ENCODE measurements at places on chromosomes 3 and 15. TPM values are rescaled to one million over a fixed set of nuclear protein-coding genes. Genes with fewer than 3 reads are reported as not detected.

GRCh38 chr3:52777127-52777958 is at the start of gene ITIH1:
Gene ITIH1, plus strand, starts transcription at chr3:52777599. Its CDS starts 17 bp downstream, at chr3:52777616.
- H3K27me3 ChIP-seq: no peaks in the 10 kb centered on the region
- DNase-seq: peak; percentile 56
- no peaks in the 10 kb centered on the region for H3K36me3 ChIP-seq
- no peak within 1 kb of the TSS for H3K4me3 ChIP-seq

- H3K27me3 ChIP-seq: no peaks in the 10 kb centered on the region
- peak; percentile 96 for DNase-seq
- H3K4me3 ChIP-seq: no peak overlapping the region
- H3K4me1 ChIP-seq: peaks cover 9% of the 10 kb centered on the region
- H3K36me3 ChIP-seq: no peaks in the 10 kb centered on the region
Measured at GRCh38 chr15:67120839-67121643, 55.6 kb downstream of the SMAD3 start.

DNA sequence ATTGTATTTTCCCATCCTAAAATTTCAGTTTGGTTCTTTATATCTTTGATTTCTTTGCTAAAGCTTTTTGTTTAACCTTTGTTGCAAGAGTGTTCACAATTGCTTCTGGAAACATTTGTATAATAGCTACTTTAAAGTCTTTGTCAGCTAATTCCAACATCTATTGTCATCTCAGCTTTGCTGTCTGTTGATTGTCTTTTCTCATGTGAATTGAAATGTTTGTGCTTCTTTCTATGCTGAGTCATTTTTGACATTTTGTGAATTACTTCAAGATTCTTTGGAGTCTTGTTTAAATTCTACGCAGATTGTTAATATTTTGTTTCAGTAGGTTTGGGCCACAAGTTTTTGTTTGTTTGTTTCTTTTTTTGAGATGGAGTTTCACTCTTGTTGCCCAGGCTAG is 73.2 kb downstream of the SUCNR1 start:
- no peak overlapping the region for H3K4me3 ChIP-seq
- H3K27ac ChIP-seq: no peak overlapping the region
- no peaks in the 10 kb centered on the region for H3K27me3 ChIP-seq
- DNase-seq: no peak

GRCh38 chr3:162489853-162490252 is 993.2 kb downstream of the OTOL1 start:
- no peaks in the 10 kb centered on the region for H3K4me1 ChIP-seq
- H3K27me3 ChIP-seq: no peaks in the 10 kb centered on the region
- no peak overlapping the region for H3K4me3 ChIP-seq
- DNase-seq: no peak

DNA sequence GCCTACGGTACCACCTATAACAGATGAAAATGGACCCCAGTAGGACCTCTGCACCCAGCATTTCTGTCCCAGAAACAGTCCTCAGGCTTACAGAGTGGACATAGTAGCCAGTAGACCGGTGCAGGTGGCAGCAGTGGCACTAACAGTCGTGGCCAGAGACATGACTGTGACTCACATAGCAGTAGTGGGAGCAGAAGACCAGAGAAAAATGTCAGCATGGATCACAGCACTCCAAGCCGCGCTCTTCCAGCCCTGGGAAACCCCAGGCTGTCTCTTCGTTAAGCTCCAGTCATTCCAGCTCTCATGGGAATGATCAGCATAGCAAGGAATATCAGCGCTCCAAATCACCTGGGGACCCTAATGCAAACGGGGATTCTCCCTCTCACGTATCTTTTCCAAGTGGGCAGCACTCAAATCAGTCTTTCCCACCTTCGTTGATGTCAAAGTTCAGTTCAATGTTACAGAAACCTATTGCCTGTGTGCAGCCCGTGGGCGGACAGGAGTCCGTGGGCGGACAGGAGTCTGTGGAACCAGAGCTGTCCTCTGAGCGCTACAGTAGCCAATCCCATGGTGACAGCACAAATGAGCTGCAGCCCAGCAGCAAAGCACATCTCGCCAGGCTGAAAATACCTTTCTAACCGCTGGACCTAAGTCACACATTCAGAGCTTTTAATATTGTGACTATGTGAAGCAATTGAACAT is 10.5 kb downstream of the BFSP2 start:
- no peak overlapping the region for H3K27ac ChIP-seq
- no peaks in the 10 kb centered on the region for H3K27me3 ChIP-seq
- H3K36me3 ChIP-seq: no peaks in the 10 kb centered on the region

DNA sequence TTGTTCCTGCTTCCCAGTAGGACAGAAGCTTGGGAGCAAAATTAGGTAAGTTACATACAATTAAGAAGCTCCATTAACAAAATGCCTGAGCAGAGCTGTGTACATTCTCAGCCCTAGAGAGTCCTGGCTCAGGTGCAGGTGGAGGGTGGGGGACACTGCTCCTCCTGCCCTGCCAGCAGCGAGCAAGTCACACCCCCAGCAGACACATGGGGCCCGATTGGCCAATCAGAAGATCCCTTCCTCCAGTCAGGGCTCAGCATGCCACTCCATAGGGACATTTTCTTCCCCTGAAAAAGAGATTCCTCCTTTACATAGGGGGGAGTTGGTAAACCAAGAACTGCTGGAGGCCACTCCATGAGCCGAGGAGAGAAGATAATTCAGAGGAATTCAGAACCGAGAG is 62.1 kb downstream of the PLXNA1 start:
- DNase-seq: peak; percentile 68
- H3K27me3 ChIP-seq: no peaks in the 10 kb centered on the region
- peaks cover 4% of the 10 kb centered on the region for H3K4me1 ChIP-seq
- peak overlapping the region; percentile 78 for H3K27ac ChIP-seq
- H3K4me3 ChIP-seq: no peak overlapping the region

DNA sequence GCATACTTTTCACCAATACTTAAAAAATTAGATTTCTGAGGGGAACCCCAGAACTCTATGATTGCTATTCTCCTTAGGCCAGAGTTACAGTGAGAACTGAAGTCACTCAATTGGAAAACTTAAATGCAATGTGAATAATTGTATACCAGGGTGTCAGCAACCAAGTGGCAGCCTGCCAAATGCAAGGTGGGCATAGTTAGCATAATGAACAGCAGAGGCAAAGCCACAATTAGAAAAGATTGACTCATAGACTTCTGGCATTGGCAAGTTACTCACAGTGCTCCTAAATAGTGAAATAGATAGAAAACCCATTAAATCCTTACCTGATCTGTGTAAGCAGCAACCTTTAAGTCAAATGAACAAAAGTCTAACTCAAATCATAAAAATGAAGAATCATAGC is 94.9 kb downstream of the BCHE start:
- no peaks in the 10 kb centered on the region for H3K27me3 ChIP-seq
- H3K4me1 ChIP-seq: no peaks in the 10 kb centered on the region
- H3K36me3 ChIP-seq: no peaks in the 10 kb centered on the region

DNA sequence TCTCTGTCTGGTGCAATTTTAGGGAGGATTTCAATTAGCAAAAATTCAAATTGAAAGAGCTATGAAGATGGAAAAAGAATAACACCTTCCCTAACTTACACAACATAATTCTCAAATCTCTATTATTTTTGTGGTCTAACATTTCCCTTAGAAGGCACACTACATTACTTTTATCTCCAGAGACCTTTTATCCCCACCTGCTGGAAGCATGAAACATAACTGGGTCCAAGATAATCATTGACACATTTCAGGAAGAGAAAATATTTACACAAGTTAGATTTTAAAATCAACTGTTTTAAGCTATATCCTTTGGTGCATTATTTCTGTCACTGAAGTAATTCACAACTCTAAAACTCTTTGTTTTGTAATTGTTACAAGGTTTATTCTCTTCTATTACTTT is 779.5 kb downstream of the ROBO1 start:
- no peaks in the 10 kb centered on the region for H3K27me3 ChIP-seq
- H3K36me3 ChIP-seq: no peaks in the 10 kb centered on the region
- no peak overlapping the region for H3K4me3 ChIP-seq
- H3K4me1 ChIP-seq: no peaks in the 10 kb centered on the region
- DNase-seq: no peak

- H3K36me3 ChIP-seq: no peaks in the 10 kb centered on the region
- H3K27ac ChIP-seq: no peak overlapping the region
- no peaks in the 10 kb centered on the region for H3K27me3 ChIP-seq
- H3K4me3 ChIP-seq: no peak overlapping the region
- H3K4me1 ChIP-seq: no peaks in the 10 kb centered on the region
Measured at GRCh38 chr3:113536627-113537101, 4.3 kb downstream of the SIDT1 start.

- H3K27ac ChIP-seq: no peak overlapping the region
- H3K27me3 ChIP-seq: no peaks in the 10 kb centered on the region
- no peak overlapping the region for H3K4me3 ChIP-seq
- no peak for DNase-seq
Measured at GRCh38 chr3:147793841-147794240, 384.7 kb downstream of the ZIC1 start.

DNA sequence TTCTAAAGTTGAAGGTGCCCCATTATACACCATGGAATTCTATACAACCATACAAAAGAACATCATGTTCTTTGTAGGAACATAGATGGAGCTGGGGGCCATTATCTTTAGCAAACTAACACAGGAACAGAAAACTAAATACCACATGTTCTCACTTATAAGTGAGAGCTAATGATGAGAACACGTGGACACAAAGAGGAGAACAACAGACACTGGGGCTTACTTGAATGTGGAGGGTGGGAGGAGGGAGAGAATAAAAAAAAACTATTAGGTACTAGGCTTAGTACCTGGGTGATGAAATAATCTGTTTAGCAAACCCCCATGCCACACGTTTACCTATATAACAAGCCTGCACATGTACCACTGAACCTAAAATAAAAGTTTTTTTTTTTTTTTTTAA is 342.7 kb downstream of the PLCL2 start:
- no peak overlapping the region for H3K27ac ChIP-seq
- no peaks in the 10 kb centered on the region for H3K4me1 ChIP-seq
- DNase-seq: no peak
- no peaks in the 10 kb centered on the region for H3K36me3 ChIP-seq

GRCh38 chr3:61177450-61177849 is 73.8 kb downstream of the FHIT start:
- no peaks in the 10 kb centered on the region for H3K4me1 ChIP-seq
- H3K27me3 ChIP-seq: no peaks in the 10 kb centered on the region
- no peak for DNase-seq
- H3K4me3 ChIP-seq: no peak overlapping the region

- H3K36me3 ChIP-seq: no peaks in the 10 kb centered on the region
- H3K4me1 ChIP-seq: no peaks in the 10 kb centered on the region
- no peaks in the 10 kb centered on the region for H3K27me3 ChIP-seq
- no peak for DNase-seq
- H3K4me3 ChIP-seq: no peak overlapping the region
Measured at GRCh38 chr3:157618075-157618760, 115.0 kb upstream of the VEPH1 start.

DNA sequence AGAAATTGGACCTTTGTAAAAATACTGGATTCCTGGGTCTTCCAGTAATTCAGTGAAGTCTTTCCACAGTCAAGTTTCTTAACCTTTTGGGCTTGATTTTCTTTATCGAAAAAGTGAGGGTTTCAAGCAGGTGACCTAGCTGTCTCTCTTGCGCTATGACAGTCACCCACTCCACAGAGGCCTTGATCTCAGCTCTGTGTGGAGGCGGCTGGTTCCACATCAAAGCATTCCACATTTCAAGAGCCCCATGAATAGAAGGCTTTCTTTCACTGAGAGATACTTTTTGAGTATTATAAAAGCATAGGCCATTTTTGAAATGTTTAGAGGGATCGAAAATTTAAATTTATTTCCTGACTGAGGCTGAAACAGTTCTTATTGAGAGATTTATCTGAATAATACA is 43.9 kb downstream of the GABRA5 start:
- H3K36me3 ChIP-seq: no peaks in the 10 kb centered on the region
- H3K27me3 ChIP-seq: no peaks in the 10 kb centered on the region
- no peaks in the 10 kb centered on the region for H3K4me1 ChIP-seq
- no peak overlapping the region for H3K4me3 ChIP-seq
- no peak for DNase-seq

- H3K4me1 ChIP-seq: no peaks in the 10 kb centered on the region
- no peak for DNase-seq
- no peaks in the 10 kb centered on the region for H3K36me3 ChIP-seq
- H3K4me3 ChIP-seq: no peak overlapping the region
- no peaks in the 10 kb centered on the region for H3K27me3 ChIP-seq
Measured at GRCh38 chr15:92365084-92365483, 28.6 kb upstream of the ST8SIA2 start.

DNA sequence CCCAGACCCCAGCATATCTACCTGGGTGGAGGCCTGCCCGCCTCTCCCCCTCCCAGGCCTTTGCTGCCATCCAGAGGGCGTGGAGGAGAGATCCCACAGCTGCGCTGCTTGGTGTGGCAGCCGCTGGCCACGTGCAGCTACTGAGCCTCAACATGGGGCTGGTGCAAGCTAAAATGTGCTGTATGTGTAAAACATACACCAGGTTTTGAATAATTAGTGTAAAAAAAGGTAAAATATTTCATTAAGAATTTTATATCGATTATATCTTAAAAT is 95.8 kb downstream of the SEC22A start:
- no peak for DNase-seq
- no peaks in the 10 kb centered on the region for H3K36me3 ChIP-seq
- no peaks in the 10 kb centered on the region for H3K27me3 ChIP-seq
- no peaks in the 10 kb centered on the region for H3K4me1 ChIP-seq
- H3K27ac ChIP-seq: no peak overlapping the region
- H3K4me3 ChIP-seq: no peak overlapping the region

GRCh38 chr15:85618956-85619491 is 175.7 kb downstream of the KLHL25 start:
- peak; percentile 87 for DNase-seq
- H3K36me3 ChIP-seq: no peaks in the 10 kb centered on the region
- H3K4me3 ChIP-seq: peak overlapping the region; percentile 88
- H3K27me3 ChIP-seq: no peaks in the 10 kb centered on the region
- H3K27ac ChIP-seq: peak overlapping the region; percentile 96
- H3K4me1 ChIP-seq: peaks cover 13% of the 10 kb centered on the region

CHMP2B gene
- 51.3 TPM for total RNA-seq

SLC30A4 gene
- 10.2 TPM for total RNA-seq

ARHGEF26 gene
- 16.4 TPM for total RNA-seq

TBCCD1 gene
- 11.5 TPM for total RNA-seq

RSL24D1 gene
- 66.4 TPM for total RNA-seq

CCDC33 gene
- total RNA-seq: not detected

TMC3 gene
- total RNA-seq: 0.81 TPM

TMEM207 gene
- not detected for total RNA-seq

CTXN2 gene
- total RNA-seq: not detected

OR5K2 gene
- not detected for total RNA-seq

ACTC1 gene
- total RNA-seq: 2,067 TPM

All from aorta (tissue), 5 donors.